ENCODE measurements at places on chromosomes 7 and 10.

DNA sequence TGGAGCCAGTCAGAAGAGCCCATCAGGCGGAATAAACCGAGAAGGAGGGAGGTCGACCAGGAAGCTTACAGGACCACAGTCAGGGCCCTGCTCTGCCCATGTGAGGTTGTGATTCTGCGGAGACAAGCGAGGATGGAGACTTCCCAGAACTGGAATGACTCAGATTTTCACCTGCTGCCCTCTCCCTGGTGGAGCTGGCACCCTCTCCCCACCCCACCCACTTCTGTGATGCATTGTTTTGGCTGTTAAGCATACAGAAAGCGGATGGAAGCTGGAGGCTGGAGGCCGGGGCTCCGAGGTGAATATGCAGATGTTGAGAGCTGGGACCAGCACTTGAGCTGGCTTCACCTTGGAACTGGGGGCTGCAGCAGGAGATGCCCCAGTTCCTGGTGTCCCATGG is 57.4 kb downstream of the NPTX2 start:
- DNase-seq, result no peak

DNA sequence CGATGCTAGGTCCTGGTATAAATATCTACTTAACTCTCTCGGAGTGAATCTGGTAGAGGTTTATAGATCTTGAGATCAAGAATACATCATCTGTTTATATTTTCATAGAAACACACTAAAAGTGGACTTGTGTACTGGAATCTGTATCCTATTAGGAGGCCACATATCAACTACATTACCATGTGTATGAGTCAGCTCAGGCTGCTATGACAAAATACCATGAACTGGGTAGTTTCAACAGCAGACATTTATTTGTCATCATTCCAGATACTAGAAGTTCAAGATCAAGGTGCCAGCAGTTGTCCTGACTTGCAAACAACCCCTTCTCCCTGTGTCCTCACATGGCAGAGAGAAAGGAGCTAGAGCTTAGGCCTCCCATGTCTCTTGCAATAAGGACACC is 113.9 kb upstream of the PFKP start:
- DNase-seq, result no peak

DNA sequence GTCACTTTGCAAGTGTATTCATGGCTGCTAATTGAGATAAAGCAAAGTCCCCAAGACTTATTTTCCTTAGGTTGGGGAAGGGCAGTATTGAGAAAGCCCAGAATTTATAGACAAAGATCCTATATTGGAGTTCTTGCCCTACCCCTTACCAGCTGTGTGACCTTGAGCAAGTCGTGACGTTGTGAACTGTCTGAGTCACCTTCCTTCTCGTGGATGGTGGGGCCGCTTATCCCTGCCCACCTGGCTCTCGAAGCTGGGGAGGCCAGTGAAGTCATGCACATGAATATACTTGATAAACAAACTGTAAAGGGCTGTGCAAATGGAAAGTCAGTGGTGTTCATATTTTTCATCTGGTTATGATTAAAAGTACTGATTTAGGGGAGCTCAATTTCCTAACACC is 127.4 kb downstream of the TACC2 start:
- no peak for DNase-seq

- no peak for DNase-seq
Observed at GRCh38 chr10:107728807-107729206, 564.3 kb upstream of the SORCS1 start.

DNA sequence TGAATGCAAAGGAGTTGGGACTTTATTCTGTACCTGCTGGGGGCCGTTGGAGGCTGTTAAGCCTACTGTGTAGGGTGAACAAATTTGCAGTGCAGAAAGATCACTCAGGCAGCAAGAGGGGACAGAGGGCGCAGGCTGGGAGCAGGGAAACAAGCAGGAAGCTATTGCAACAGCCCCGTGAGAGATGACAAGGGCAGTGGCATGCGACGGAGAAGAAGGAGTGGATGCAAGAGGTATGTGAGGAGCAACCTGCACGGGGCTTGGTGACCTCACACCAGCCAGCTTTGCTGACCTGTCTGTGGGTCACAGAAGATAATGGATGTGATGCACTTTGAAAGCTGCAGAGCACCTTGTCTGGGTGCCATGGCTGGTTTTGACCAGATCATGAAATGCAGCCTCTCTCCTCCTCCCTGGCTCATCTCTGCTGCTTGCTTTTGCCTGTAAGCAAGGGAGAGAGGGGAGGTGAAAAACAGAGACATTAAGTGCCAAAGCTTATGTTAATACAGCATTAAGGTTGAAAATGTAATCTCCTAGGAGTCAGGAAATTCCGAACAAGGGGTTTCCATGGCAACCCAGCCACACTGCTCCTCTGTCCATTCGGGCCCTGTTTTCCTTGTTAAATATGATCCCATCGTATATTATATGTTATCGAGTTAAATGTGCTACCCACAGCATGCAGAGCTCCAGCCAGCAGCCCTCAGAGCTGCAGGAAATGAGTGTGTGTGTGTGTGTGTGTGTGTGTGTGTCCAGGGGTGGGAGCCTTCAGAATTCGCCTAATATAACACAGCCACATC is 314.3 kb upstream of the ZMIZ1 start:
- no peak for DNase-seq

- DNase-seq, result no peak
Observed at GRCh38 chr7:70608229-70608628, 523.7 kb upstream of the GALNT17 start.

DNA sequence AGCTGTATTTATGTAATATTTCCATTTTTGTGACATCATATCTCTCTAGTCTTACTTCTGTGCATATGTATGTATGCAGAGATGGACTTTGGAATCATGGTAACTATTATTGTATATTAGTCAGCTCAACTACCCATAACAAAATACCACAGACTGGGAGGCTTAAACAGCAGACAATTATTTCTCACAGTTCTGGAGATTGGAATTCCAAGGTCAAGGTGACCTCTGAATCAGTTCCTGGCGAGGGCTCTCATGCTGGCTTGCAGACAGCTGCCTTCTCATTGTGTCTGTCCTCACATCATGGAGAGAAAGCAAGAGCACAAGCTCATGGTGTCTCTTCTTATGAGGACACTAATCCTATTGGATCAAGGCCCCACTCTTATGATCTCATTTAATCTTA is 79.1 kb downstream of the RAMP3 start:
- DNase-seq, result no peak

GRCh38 chr10:91389636-91390512 is 20.3 kb upstream of the HECTD2 start:
- DNase-seq, result peak; percentile 61

DNA sequence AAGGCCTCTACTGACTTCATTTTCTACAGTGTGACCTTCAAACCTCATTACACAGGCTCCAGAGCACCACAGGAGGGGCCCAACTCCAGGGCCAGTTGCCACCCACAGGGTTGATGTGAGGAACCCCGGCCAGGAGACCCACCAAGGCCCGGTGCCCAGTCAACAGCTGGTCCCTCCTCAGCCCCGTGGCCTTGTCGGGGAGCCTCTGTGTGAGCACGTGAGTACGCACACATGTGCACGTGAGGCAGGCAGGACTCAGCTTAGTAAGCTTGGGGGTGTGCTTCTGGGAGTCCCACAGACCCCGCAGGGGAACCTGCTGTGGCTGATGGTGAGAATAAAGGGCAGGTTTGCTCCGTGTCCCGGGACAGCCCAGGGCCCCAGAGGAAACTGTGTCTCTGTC is 104.5 kb downstream of the VIPR2 start:
- DNase-seq, result no peak
